DND-41 (cell line): ENCODE measurements at places on chromosomes 4 and X.

DNA sequence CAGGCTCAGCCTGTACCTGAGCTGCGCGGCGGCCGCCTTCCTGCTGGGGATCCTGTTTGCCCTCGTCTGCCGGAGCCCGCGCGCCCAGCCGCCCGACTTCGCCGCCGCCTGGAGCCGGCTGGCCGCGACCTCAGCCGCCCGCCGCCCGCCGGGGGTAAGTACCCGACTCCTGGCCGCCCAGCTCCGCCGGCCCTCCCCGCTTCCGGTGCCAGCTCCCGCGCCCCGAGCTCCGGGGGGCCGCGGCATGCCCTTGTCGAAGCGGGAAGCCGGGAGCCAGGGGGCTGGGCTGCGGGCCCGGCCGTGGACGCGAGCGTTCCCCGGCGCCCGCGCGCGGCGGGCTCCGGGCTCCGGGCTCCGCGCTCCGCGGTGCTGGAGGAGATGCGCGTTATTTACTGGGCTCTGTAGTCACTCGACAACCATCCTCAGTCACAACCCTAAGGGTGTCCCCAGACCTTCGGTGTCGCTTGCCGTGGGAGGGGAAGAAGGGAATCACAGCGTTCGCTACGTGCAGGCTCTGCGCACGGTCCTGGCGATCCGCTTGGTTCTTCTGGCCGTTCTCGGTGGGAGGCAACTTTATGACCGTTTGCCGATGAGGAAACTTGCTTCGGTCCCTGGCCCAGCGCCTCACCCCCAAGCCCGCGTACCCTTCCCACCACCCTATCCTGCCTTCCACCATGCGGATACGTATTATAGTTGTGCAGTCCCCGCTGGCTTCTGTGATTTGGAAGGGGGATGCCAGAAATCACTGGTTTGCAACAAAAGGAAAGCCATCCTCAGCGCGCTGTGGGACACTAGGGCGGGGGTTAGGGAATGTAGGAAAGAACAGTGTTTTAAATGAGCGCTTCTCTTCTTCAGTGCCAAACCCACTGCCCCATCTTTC lies 944 bp downstream of the SNX25 start:
- DNase-seq: no peak

GRCh38 chrX:77076896-77077295 lies 370.3 kb upstream of the FGF16 start:
- DNase-seq: peak; percentile 2

DNA sequence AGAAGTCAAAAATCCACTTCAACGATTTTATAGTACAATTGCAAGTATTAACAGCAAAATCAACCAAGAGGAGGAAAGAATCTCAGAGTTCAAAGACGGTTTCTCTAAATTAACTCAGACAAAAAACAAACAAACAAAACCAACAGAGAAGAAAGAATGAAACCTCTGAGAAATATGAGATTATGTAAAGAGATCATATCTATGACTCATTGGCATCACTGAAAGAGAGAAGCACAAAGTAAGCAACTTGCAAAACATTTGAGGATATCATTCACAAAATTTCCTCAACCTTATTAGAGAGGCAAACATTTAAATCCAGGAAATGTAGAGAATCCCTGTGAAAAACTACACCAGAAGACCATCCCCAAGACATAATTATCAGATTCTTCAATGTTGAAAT lies 370.4 kb downstream of the INPP4B start:
- DNase-seq: no peak

DNA sequence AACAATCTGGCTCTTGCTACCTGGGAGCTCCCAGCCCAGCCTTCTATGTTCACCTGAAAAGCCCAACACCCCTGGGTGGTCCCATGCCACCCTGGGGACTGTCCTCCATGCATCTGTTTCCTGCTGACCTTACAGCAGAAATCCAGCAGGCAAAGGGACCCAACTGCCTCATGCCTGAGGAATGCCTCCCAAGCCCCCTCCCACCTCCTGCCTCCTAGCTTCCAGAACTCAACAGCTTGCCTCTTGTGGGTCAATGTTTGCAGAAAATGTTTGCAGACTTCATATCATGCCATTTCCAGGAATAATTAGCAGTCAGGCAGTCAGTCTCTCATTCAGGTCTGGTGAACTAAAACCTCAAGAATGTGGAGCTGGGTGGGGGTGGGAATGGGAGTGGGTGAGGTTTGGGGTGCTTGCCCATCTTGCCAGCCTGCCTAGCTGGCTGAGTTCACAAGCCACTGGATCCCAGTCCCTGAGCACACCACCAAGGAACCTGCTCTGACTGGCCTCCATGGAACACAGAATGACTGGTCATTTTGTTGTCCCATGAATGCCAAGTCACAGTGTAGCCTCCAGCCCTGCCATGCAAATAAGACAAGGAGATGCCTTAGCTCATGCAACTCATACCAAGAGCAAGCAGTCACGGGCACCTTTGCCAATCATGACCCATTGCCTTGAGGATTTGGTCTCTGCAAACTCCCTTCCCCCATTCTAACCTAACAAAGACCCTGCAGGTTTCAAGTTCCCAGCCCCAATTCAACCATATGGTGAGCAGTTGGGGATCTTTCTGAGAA lies 12.1 kb upstream of the PLAC1 start:
- DNase-seq: no peak

- DNase-seq: no peak
Observed at GRCh38 chr4:150625033-150625432, 43.1 kb downstream of the MAB21L2 start.

GRCh38 chr4:17869327-17869726 lies 58.5 kb downstream of the NCAPG start:
- no peak for DNase-seq

GRCh38 chr4:6901669-6902317 lies 7.8 kb upstream of the TBC1D14 start:
- no peak for DNase-seq

GRCh38 chr4:182203872-182204411 lies 39.3 kb upstream of the TENM3 start:
- DNase-seq: no peak

- peak; percentile 87 for DNase-seq
Observed at GRCh38 chrX:153968754-153969124, 2.9 kb downstream of the HCFC1 start.

GRCh38 chr4:176817204-176817603 lies 24.5 kb upstream of the VEGFC start:
- no peak for DNase-seq

GRCh38 chr4:119659576-119659975 lies 31.0 kb upstream of the PDE5A start:
- no peak for DNase-seq

DNA sequence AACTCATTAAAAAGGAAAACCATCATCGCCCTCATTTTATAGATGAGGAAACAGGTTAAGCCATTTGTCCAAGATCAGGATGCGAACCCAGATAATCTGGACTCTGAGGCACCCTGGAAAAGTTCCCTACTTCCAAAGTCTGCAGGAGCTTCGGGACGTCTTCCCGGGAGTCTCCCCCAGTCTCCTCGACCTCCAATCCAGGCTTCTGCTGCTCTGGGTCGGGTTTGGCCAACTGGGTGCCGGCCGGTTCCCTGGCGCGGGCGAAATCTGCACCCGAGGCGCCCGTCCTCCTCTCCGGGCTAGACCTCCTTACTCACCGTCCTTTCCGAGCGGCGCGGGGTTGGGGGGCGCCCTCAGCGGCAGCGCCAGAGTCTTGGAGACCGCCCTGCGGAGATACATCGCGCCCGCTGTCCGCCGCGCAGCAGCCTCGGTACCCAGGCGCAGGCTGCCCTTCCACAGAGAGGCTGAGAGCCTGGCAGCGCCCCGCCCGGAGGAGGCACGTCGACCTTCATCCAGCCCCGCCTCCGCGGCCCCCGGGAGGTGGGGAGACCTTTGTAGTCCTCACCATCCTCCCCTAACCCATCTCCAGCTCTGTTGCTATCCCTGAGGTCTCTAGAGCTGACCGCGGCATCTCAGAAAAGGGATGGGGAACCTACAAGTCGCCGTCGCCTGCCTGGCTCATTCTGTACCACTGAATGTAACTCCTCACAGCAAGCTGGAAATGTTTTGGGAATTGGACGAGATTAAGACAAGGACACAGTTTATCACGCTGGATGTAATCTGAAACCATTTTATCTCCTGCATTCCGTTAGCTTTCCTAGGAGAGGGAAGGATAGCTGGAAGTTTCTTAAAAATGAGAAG lies at the start of gene MGARP:
MGARP (minus strand) TSS at position 466 of the 861 bp plus-strand sequence; CDS start at position 399, 67 bp downstream.
- DNase-seq: no peak

- no peak for DNase-seq
Observed at GRCh38 chr4:99076292-99076976, 12.2 kb downstream of the ADH5 start.

GRCh38 chr4:108166441-108167315 lies 2.1 kb downstream of the LEF1 start:
- DNase-seq: peak; percentile 73

- DNase-seq: no peak
Observed at GRCh38 chrX:12843668-12844279, 23.1 kb upstream of the TLR7 start.

DNA sequence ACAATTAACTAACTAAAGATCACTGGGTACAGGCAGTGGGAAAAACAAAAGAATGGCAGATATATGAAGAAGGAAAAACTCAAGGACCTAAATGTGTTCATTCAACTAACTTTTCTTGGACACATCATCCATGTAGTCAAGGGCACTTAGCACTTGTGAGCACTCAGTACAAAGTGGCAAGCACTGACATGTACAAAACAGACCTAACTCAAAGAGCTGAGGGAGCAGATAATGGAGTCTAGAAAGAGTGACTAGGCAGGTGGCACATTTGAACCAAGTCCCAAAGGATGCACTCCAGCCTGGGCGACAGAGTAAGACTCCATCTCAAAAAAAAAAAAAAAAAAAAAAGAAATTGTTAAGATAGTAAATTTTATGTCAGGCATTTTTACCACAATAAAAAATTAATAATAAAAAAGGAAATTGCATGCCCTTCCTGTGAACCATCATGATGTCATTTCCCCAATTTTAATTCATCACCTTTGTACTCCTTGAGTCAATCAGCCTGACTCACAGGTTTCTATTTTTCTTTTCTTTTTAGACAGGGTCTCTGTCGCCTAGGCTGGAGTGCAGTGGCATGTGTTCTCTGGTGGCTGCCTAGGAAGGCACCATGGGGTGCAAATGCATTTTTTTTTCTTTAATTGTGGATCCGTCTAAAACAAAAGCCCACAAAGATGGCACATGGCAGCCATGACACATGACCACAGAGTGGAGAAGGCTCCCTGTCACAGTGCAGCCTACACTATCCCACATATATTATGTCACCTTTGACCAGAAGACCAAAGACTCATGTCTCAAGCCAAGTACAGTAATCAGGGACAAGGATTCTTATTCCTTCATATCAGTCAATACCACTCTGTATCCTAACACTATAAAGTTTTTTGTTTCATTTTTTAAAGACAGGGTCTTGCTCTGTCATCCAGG lies 91.9 kb downstream of the CHST7 start:
- no peak for DNase-seq

GRCh38 chr4:16125571-16126445 lies 42.0 kb upstream of the PROM1 start:
- DNase-seq: no peak

DNA sequence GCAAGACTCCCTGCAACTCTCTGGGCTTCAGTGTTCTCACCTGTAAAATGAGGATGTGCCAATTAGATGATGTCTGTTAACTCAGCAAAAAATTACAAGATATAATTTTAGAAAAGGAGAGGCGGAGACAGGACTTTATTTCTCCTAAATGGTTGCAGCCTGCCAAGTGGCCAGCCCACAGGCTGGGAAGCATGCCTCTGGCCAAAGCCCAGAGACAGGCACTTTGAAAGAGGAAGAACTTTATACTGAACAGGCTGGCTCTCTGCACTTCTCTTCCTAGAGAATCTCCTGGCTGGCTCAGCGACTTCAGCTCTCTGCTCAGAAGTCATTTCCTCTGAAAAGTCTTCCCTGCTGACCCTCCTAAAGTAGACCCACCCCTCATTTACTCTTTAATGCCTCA lies 3.7 kb downstream of the PRDM5 start:
- no peak for DNase-seq

DNA sequence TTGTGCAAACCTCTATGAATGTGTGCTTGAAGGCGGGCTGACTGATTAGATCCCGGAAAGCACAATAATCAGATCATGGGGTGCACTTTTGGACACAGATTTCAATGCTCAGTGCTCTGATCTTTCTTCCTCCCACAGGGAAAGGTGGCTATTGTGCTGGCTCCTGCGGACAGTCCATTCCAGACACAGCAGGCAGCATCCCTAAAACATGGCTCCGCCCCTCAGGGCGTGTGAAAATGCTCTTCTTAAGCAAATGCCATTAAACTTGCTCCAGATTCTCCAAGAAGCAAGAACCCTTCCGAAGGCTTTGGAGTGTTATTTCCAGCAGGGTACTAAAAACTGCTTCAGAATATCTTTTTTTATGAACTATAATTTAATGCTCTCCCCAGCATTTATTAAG lies 100.0 kb downstream of the SLC2A9 start:
- no peak for DNase-seq

- no peak for DNase-seq
Observed at GRCh38 chr4:25043548-25043947, 12.8 kb upstream of the LGI2 start.

- no peak for DNase-seq
Observed at GRCh38 chr4:110472583-110473329, 3.2 kb upstream of the ENPEP start.

GRCh38 chr4:11814758-11815157 lies 386.1 kb upstream of the HS3ST1 start:
- no peak for DNase-seq

- DNase-seq: no peak
Observed at GRCh38 chr4:70399319-70399718, 1.6 kb downstream of the OPRPN start.

DNA sequence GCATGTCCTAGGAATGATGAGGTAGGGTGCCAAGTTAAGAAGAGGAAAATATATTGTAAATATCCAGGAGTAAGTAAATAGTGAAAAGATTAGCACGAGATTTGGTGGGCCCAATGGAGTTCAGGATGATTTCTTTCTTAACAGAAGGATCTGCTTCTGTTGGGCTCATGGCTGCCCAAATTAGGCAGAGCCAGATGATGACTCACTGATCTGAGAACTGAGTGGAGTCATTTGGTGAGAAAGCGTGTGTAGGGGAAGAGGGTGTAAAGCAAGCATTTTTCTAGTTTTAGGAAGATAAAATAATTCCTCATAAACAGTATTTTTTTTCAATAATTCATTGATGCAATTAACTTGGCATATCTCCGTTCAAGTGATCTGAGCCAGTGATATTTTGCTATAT lies 1.6 kb downstream of the TBX22 start:
- DNase-seq: no peak

- DNase-seq: no peak
Observed at GRCh38 chr4:147991543-147992283, 259.8 kb downstream of the ARHGAP10 start.

DNA sequence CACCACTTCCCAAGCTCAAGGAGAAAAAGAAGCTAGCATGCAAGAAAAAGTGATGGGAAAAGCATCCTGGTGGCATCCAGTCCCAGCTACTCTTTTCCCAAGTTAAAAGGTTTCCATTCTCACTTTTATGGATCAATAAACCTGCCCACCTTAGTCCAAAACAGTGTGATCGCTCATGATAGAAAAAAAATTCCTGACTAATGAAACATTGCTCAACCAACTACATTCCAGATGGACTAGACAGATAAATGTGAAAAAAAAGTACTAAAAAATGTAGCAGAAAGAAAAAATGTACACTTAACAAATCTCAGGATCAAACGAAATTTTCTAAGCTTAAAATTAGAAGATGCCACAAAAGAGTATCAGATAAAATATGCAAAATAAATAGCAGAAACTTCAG lies 312.2 kb downstream of the TMA16 start:
- no peak for DNase-seq

- DNase-seq: no peak
Observed at GRCh38 chr4:155419266-155419665, 42.5 kb upstream of the MAP9 start.
